Activated effector memory CD4-positive, alpha-beta T cell treated with Interleukin-2 at 50 U/mL for 16 hours (primary cell): ENCODE measurements at places on chromosomes 12 and 14.

GRCh38 chr14:106308839-106309389, 782.5 kb downstream of the TMEM121 start:
- DNase-seq, result peak; percentile 29

- DNase-seq, result no peak
Measured at GRCh38 chr14:54697001-54697400, 130.1 kb downstream of the SAMD4A start.

DNA sequence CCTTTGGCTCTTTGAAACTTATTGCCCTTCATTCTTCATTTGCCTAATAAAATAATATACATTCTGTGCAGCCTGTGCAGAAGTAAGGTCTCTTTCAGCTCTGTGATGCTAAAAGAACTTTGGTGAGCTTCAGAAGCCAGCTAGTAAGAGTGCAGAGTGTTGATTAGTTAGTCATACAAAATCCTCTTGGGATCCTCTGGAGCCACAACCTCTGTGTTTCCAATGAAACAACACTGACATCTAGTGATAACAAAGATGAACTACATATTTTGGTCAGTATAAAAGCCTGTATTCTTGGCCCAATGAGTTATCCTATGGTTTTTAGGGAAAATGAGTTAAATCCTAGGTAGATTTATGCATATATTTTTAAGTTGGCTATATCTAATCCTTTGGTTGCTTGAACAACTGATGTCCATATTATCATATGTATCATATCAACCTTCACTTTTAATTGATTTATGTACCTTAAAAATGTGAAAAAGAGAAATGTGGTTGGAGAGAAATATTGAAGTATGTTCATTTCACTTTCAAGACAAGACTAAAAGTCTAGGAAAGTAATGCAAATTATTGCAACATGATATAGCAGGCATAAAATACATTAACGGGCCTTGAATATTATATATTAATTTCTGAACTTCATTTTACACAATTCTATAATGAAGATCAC, 158.4 kb downstream of the KLHL28 start:
- DNase-seq, result no peak

DNA sequence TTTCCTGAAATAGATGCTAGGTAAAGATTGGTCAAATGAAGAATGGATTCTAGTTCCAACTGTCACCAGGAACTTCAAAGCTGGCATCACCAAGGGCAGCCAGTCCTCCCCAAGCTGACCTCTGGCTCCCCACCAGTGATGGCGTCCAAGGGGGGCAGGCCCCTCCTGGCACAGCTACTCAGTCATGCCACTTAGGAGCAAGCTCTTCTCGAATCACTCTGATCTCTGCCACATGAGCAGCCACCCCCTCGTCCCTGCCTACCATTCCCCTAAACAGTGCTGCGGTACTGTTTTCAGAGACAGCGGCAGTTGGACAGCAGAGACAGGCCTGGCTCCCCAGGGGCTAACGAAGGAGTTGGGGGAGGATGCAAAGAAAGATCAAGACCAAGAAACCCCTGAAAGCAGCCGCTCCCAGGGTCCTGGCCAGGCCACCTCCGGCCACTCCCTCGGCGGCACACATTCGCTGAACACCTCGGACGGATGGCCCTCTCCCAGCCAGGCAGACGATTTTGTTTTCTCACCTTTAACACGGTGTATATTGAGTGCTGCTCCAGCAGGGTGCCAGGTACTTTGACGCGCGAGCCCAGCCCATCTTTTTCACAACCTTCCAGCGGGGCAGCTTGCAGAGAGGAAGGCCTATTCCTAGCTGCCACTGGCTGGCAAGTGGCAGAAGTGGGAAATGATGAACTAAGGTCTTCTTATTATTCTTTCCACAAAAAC, 47.4 kb downstream of the ARL6IP4 start:
- no peak for DNase-seq

- DNase-seq, result no peak
Measured at GRCh38 chr12:124901003-124901402, 13.4 kb downstream of the UBC start.

DNA sequence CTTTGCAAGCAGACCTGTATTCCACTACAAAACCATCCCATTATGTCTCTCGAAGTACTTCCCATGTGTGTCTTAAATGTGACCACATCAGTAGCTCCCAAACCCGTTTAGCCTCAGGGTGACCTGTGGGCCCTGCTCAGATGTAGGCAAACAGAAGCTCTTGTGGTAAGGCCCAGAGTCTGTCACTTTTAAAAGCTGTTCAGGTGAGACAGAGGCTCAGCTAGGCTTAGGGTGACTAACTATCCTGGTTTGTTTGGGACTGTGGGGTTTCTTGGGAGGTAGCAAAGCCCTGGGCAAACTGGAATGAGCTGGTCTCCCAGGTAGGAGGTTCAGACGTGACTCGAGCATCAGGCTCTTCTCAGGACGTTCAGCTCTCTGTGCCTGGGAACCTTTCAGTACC, 64.5 kb upstream of the VASH1 start:
- no peak for DNase-seq

DNA sequence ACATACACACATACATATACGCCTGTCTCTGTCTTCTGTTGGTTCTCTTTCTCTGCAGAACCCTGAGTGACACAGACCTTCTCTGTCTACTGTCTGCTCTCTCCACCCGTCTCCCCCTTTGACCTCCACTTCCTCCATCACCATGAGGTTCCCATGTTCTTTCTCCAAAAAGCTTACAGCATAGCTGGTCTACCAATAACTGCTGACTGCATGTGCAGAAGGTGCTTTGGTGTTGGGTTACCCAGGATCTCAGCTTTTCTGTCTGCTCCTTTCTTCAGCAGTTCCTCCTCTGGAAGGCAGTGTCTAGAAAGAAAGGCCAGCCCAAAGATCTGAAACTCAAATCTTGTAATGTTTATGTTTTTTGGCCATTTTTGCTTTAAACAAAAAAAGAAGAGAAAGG, 125.6 kb downstream of the SMOC1 start:
- DNase-seq, result no peak

- no peak for DNase-seq
Measured at GRCh38 chr12:32115404-32116104, 8.9 kb downstream of the BICD1 start.

- DNase-seq, result peak; percentile 72
Measured at GRCh38 chr14:21024585-21025370, at the start of gene NDRG2. Gene NDRG2 (minus strand): TSS chr14:21025061. CDS start chr14:21023315, 1,746 bp downstream.

DNA sequence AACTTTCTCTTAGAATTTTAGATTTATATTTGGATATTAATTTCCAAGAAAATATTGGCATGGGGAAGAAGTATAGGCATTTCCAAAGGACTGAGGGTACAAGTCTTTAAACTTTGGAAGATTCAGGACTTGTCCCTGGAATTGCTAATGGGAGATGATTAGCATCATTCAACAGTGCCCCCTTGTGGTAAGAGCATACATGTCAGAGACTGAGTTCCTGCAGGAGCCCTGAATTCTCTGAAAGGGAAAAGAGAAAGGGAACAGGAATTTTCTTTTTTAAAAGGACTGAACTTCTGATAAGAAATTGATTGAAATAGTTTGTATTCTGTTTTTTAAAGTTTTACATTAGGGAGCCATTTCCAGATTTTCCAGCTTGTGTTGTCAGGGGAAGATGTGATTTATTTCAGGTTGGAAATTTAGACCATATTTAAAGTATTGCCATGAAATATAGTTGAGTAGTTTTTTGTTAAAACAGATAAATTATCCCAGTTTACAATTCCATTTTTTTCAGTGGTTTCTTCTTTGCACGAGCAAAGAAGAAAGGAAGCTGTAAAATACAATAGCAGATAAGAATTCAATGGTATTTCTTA, 44.0 kb upstream of the REP15 start:
- no peak for DNase-seq

DNA sequence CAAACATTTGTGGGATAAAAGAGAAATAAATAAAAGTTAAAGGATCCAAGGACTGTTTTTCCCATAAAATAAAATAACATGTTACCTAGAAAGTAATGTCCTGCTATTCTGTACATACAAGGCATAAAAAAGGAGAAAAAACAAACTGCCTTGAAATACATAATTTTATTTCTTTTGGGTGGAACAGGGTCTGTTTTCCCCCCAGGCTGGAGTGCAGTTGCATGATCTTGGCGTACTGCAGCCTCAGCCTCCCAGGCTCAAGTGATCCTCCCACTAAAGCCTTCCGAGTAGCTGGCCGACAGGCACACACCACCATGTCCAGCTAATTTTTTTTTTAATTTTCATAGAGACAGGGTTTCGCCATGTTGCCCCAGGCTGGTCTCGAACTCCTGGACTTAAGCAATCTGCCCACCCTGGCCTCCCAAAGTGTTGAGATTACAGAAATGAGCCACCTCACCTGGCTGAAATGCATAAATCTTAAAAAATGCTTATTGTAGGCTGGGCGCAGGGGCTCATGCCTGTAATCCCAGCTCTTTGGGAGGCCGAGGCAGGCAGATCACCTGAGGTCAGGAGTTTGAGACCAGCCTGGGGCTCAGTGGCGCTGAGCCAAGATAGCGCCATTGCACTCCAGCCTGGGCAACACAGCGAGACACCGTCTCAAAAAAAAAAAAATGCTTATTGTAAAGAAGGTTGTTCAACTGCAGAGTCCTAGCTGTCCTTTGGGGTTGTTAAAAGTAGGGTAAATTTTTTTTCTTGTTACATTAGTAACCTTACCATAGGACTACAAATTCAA, 4.1 kb upstream of the TUBA1C start:
- DNase-seq, result no peak

GRCh38 chr12:80241576-80242273, 142.4 kb downstream of the OTOGL start:
- no peak for DNase-seq

DNA sequence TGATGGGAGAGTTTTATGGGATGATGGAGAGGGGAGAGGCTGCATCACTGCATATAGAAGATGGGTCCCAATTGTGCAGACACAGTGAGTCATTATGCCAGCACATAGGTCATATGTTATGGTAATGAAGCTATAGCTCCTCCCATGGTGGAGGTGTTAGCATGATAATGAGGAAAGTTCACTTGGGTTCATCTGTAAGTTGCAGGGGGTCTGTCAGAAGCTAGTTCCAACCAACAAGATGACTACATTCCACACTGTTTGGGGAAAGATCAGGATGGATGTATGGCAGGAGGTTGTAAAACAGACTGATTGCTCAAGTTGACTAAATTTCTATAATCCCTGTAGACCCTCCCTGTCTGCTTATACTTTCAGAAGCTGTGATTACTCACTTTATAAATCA, 561.3 kb downstream of the C12orf50 start:
- DNase-seq, result no peak

DNA sequence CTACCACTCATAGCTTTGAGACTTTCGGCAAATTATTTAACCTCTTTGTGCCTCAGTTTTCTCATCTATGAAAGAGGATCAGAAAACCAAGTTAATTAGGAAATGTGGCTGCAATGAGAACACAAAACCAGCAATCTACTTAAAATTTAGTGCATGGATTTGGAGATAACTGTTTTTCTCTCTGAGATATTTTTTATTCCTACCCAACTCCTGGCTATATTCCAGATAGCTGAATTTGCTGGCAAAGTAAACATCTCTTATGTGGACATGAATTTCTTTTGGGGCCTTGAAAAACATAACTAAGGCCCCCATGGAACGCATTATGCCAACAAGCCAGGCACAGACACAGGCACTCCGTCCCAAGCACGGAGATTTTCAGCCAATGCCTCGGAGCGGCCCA, 53.4 kb upstream of the FOXN3 start:
- DNase-seq, result no peak
